A549 treated with CpdA at 1 μM for 4 hours (cell line): ENCODE measurements at places on chromosomes 5 and 9. TPM values are rescaled to one million over a fixed set of nuclear protein-coding genes. Genes with fewer than 3 reads are reported as not detected.

Gene RAB3C
- not detected in 5 replicates for total RNA-seq

Gene NEUROG1
- total RNA-seq = not detected in 5 replicates

Gene DBN1
- total RNA-seq = 54.2 to 72.8 TPM (median 63.0 TPM) in 5 replicates

Gene C9orf153
- total RNA-seq = 0.27 to 0.37 TPM (median 0.27 TPM) in 3 of 5 replicates, not detected in the others

Gene MZB1
- 0.16 TPM in 1 of 5 replicates, not detected in the others for total RNA-seq

Gene ZSWIM6
- 5.5 to 6.3 TPM (median 6.2 TPM) in 5 replicates for total RNA-seq
